ENCODE measurements at places on chromosomes 12 and 14. TPM values are rescaled to one million over a fixed set of nuclear protein-coding genes. Genes with fewer than 3 reads are reported as not detected.

DNA sequence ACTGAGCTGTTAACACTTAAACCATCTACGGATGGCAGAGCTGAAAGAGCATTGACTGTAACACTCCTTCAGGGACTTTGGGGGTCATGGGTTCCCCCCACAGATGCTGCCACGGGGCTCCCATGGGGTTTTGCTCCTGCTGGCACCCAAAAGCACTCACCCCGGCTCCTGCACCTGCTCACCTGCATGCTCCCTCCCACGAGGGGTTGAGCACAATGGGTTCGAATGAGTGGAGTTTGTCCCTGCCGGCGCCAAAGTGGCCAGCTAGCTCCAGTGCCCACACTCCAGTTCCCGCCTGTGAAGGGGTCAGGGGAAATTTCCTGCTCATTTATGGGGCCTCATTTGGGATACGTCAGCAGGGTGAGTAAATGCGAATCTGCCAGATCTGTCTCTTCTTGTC is 40.7 kb downstream of the TNFAIP2 start:
- H3K27ac ChIP-seq: no peak overlapping the region
- H3K36me3 ChIP-seq: no peaks in the 10 kb centered on the region
- peaks cover 12% of the 10 kb centered on the region for H3K27me3 ChIP-seq
- no peaks in the 10 kb centered on the region for H3K4me1 ChIP-seq
- DNase-seq: no peak

GRCh38 chr14:71267007-71267513 is 359.8 kb downstream of the PCNX1 start:
- no peak overlapping the region for H3K4me3 ChIP-seq
- DNase-seq: no peak
- H3K4me1 ChIP-seq: peaks cover under 1% of the 10 kb centered on the region
- H3K36me3 ChIP-seq: peaks cover 1% of the 10 kb centered on the region
- no peaks in the 10 kb centered on the region for H3K27me3 ChIP-seq

TMTC1 gene
- 18.1 TPM for total RNA-seq

DNA sequence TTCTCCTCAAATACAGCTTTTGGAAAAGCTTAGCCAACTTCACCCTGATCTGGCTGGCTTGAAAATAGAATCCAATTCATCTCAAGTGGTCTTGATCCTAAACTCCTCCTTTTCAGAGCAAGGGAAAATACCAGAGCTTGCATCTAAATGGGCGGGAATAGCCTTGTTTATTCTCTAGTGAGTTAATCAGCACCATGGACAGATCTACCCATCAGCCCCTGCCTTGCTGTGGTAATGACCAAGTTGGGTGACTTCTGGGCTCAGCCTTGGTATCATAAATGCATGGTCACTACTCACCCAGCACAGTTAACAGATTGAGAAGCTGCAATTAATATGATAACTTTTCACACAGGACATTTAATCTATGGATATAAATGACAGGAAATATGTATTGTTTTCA is 196.6 kb downstream of the GLT1D1 start:
- H3K27me3 ChIP-seq: peaks cover 13% of the 10 kb centered on the region
- H3K4me3 ChIP-seq: no peak overlapping the region
- no peaks in the 10 kb centered on the region for H3K4me1 ChIP-seq
- H3K36me3 ChIP-seq: no peaks in the 10 kb centered on the region
- peak; percentile 44 for DNase-seq

MAPKAPK5 gene
- total RNA-seq: 71.5 TPM

- H3K27me3 ChIP-seq: peaks cover 22% of the 10 kb centered on the region
- H3K4me1 ChIP-seq: peaks cover 32% of the 10 kb centered on the region
- DNase-seq: no peak
These were observed 156.2 kb downstream of the KIF26A start for GRCh38 chr14:104294628-104294982.

DNA sequence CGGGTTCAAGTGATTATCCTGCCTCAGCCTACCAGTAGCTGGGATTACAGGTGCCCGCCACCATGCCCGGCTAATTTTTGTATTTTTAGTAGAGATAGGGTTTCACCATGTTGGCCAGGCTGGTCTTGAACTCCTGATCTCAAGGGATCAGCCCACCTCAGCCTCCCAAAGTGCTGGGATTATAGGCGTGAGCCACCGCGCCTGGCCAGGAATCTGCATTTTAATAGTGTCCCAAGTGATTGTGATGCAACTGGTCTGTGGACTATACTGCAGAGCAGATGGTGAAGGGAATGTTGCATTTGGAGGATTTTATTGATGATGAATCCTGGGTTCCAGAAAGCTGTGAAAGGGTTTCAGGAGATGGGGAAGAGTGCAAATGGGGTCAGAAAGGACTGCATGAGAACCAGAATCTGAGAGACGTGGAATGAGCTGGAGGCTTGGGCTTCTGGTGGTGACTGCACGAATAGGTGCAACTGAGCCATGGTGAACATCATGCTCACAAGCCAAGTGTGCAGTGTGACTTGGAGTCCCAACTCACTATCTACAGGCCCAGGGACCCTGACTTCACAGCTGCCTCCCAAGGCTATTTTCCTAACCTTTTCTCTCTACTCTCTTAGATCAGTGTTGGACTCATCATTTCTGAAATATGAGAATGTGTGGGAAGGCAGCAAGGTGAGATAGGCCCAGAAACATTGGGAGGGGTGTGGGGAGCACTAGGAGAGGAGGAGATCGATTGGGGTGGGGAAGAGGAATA is 4.5 kb downstream of the RPS26 start:
- no peaks in the 10 kb centered on the region for H3K27me3 ChIP-seq
- DNase-seq: no peak
- H3K27ac ChIP-seq: peak overlapping the region; percentile 84
- no peak overlapping the region for H3K4me3 ChIP-seq
- H3K36me3 ChIP-seq: peaks cover 11% of the 10 kb centered on the region
- peaks cover 12% of the 10 kb centered on the region for H3K4me1 ChIP-seq

TMEM119 gene
- total RNA-seq: 0.24 TPM

Data from progenitor cell of endocrine pancreas (in vitro differentiated cells).